ENCODE measurements at places on chromosomes 4 and X. TPM values are rescaled to one million over a fixed set of nuclear protein-coding genes. Genes with fewer than 3 reads are reported as not detected.

The MAP3K15 gene
- 2.4 TPM for total RNA-seq

The GNRHR gene
- not detected for total RNA-seq

The RNF128 gene
- not detected for total RNA-seq

The CHRDL1 gene
- 0.06 TPM for total RNA-seq

The TREX2 gene
- total RNA-seq = 1.7 TPM

The AR gene
- total RNA-seq = 3.1 TPM

The DUX4 gene
- not detected for total RNA-seq

The VAMP7 gene
- 30.9 TPM for total RNA-seq

Data from A549 treated with CORT108297 at 1 μM for 4 hours (cell line).